ENCODE measurements at places on chromosomes 2 and 18.

- no peak for DNase-seq
These were observed 24.3 kb upstream of the ARHGAP25 start for GRCh38 chr2:68710336-68710735.

- peak; percentile 8 for DNase-seq
These were observed 100.3 kb downstream of the IRS1 start for GRCh38 chr2:226699321-226699720.

DNA sequence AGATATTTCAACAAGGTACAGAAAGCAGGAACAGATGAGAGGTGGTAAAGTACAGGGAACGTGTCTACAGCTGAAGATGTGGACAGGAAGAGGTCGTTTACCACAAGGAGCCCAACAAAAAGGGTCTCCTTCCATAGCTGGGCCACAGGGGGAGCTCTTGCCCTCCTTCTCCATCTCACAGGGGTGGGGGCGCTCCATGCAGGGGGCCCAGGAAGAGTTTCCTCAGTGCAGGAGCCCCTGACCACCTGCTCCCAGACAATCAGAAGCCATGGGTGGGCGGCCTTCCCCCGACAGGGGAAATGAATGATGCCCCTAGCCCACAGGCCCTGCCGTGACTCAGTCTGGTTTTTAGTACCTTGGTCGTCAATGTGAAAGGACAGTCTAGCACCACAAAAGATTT is 163.6 kb upstream of the ZNF516 start:
- no peak for DNase-seq

DNA sequence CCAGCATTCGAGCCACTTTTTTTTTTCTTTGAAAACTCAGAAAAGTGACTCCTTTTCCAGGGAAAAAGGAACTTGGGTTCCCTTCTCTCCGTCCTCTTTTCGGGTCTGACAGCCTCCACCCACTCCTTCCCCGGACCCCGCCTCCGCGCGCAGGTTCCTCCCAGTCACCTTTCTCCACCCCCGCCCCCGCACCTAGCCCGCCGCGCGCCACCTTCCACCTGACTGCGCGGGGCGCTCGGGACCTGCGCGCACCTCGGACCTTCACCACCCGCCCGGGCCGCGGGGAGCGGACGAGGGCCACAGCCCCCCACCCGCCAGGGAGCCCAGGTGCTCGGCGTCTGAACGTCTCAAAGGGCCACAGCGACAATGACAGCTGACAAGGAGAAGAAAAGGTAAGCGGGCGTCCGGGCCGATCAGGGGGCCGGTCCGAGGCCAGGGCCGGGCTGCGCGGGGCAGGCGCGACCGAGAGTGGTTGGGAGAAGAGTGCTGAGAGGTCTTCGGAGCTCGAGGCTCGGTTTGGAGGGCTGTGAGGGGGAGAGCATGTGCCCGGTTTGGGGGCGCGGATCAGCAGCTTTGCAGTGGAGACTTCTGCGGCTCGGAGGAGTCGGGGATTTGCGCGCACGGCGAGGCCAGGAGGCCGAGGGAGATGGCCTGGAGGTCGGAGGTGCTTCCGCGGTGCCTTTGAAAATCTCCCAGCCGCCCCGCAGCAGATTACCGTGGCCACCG is 502 bp downstream of the EPAS1 start:
- no peak for DNase-seq

GRCh38 chr2:239316562-239317465 is 84.0 kb downstream of the HDAC4 start:
- DNase-seq, result no peak

GRCh38 chr18:11392980-11393885 is 216.2 kb upstream of the SLC35G4 start:
- DNase-seq, result no peak

DNA sequence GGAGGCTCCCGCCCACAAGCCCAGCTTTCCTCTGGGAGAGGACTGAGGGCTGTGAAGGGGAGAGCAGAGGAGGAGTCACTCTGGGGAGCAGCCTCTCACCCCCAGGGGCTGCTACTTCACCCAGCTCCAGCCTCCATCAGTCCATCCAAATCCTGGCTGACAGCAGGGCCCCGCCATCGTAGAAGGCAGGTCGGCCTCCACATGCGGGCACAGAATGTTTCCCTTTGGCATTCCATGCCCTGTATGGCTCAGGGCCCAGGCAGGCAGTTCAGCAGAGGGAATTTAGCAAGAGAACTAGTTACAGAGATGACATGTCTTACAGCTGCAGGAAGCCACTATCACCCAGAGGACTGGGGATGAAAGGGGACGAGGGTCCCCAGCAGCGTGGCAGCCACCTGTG is 6.4 kb upstream of the ODC1 start:
- peak; percentile 4 for DNase-seq

DNA sequence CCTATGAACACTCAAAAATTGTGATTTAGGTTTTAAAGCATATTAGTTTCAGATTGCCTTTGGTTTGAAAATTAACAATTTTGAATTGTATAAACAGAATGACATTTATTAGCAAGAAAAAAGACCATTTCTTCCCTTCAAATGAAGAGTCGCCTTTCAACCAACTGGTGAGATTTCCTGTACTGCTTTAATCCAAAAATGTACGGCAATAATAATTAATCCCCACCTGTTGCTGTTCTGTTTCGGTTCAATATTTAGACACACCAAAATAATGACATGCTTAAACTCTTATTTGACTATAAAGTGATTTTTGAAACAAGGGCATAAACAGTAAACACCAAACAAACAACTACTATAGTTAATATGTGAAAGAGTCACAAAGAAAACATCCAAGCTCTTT is 39.6 kb downstream of the CHN1 start:
- no peak for DNase-seq

GRCh38 chr2:191582355-191582754 is 95.6 kb upstream of the NABP1 start:
- no peak for DNase-seq

- no peak for DNase-seq
These were observed 22.8 kb downstream of the NPC1 start for GRCh38 chr18:23563377-23564043.

- no peak for DNase-seq
These were observed 51.6 kb downstream of the XRCC5 start for GRCh38 chr2:216160786-216161185.

DNA sequence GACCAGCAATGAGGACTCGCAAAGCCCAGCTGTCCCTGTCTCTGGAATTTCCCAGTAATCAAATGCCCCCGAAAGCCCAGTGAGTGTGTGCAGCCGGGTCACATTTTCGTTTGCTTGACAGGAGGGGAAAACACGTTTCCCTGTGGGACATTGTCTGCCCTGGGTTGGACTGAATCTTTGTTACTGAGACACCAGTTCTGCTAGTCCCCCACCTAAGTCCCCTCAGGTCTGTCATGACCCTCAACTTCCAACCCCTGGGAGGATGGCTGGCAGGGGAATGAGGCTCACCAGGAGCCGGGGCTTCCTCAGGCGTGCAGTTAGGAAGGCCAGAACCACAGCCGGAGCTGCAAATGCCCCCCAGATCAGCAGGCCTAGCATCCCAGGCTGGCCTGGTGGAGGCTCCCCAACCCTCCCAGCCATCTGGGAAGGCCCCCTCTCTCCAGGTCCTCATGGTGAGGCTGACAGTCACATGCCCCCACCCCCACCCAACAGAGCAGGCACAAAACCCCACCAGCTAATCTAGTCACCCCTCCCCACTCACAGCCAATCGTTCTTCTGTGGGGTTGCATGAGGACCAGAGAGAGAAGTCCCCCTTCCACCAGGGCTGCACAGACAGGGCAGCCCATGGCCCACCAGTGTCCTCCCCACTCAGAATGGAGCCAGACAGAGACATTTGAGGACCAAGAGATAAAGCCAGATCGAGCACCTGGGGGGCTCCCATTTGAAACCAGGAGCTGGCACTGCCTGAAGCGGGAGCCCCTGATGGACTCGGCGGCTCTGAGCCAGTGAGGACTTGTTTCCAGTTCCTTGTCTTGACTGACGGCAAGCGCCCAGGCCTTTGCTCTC is 33.6 kb downstream of the CYP26B1 start:
- no peak for DNase-seq

DNA sequence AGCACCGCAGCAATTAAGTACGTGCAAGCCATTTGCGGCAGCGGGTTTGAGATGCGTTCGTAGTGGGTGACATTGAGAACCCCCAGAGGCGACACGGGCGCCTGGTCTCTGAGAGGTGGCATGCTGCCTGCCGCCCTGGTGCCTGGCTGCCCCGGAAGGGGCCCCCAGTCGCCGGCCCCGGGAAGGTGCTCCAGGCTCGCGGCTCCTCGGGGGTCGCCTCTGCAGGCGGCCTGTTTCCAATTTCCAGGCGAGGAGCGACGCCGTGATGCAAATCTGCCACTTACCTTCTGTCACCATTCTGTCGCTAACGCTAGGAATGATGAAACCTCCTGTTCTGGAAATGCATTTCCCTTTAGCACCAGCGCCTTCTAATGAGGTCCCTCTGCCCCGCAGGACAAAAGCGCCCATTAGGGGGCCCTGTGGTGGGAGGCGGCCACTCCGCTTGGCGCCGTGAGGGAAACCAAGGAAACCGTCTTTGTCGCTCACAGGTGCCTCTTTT is 13.0 kb downstream of the KIF5C start:
- DNase-seq, result no peak

GRCh38 chr2:109124982-109125592 is 3.9 kb upstream of the SH3RF3 start:
- no peak for DNase-seq

DNA sequence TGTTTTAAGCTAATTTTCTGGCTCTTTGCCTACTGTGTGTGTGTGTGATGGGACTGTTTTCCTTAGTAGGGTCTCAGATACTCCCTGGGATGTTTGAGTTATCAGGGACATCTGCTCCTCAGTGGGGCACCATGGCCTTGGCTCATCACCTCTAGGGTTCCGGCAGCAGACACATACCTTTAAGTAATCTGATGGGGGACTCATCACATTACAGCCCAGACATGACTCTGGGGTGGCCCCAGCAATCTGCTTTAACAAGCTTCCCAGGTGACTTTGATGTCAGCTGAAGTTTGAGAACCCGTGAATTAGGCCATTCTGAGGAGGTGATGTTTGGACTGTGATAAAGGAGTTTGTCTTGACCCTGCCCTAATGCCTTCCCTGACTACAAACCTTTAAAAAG is 38.8 kb downstream of the DDX18 start:
- DNase-seq, result no peak

DNA sequence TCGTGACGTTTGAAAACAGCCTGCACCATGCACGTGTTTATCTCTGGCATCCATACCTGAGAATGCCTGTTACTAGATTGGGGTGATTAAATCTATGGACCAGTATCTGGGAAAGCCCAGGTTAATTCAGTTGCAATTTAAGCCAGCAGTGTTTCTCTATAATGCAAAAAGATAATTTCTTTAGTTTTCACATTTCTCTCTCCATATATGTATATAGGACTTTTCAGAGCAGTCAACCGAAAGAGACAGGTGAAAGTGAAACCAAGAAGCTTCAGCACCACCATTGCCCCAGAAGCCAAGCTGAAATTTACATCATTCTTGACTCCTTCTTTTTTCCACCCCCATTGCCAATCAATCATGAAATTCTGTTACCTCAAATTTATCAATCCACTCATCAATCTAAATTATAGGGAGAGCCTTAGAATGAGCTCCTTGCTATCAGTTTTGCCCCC is 2.7 kb upstream of the LRP2 start:
- DNase-seq, result no peak

- no peak for DNase-seq
These were observed 18.5 kb downstream of the LPIN1 start for GRCh38 chr2:11764920-11765319.

GRCh38 chr2:275466-275865 is 10.7 kb downstream of the ACP1 start:
- no peak for DNase-seq

- DNase-seq, result no peak
These were observed 23.5 kb upstream of the C18orf32 start for GRCh38 chr18:49510393-49511115.

DNA sequence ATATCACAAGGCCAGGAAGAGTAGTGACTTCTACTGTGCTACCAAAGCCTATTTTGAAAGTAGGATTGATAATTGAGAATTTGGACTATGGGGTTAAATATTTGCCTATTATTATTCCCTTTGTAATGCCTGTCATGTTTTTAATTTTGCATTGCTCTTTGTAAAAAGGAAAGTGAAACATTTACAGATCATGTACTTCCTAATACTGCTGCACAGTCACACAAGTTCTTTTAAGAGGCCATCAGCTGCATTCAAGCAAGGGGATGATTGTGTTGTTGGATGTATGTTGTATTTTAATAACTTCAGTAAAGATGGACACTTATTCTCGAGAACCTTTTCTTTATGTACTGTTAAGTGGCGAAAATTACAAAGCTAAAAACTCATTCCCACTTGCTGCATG is 70.1 kb downstream of the PLEKHA3 start:
- no peak for DNase-seq

DNA sequence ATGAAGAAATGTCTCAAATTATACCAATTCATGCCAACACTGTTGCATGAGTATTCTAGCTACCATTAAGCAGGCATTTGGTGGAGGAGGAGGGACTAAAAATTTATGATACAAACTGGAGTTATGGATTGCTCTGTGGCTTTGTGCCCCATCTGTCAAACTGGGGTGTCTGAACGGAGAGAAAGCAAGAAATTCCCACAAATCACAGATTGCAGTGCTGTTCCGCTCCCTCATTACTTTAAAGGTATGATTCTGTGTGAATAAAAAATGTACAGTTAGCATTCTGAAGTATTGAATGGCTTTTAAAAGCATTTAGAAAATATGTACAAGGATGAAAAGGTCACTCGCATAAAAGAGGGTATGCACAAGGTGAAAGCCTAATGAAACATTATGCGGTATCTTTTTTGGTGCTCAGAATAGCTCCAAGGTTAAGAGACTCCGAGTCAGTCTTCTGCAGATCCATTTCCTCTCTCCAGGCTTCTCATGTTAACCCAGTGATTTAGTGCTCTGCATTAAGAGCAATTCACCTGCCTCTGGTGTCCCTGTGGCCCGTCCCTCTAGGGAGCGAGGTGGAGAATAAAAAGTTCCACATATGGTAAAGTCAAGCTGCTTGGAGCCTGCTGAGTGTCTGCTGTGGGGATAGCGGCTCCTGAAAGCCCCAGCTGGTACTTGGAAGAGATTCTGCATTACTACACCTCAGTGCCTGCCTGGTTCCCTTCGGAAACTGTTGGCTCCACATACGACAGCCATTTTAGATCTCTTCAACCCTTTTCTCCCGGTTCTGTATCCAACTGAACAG is 184.2 kb downstream of the ZNF521 start:
- peak; percentile 93 for DNase-seq

DNA sequence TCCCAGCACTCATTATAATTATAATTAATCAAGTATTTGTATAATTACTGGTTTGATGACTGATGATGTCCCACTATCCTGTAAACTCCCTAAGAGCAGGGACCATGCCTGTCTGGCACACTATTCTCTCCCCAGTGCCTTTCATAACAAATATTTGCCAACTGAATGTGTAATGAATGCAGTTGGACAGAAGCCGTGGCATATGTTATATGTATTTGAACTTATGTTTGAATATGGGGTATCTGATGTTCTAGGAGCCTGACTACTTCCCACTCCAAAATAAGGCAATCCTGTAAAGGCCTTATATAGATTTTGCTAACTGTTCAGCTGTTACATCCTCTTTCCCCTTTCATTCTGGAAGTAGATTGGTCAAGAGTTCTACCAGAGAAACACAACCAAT is 19.7 kb downstream of the OSBPL6 start:
- no peak for DNase-seq
